Putamen (tissue), 1 donor: ENCODE measurements at places on chromosomes 5 and 9.
A peak's percentile ranks its signal among the peaks of the same experiment; 100 is the strongest.

- DNase-seq = peak; percentile 17
Measured at GRCh38 chr9:71692337-71692736, 76.0 kb downstream of the CEMIP2 start.

DNA sequence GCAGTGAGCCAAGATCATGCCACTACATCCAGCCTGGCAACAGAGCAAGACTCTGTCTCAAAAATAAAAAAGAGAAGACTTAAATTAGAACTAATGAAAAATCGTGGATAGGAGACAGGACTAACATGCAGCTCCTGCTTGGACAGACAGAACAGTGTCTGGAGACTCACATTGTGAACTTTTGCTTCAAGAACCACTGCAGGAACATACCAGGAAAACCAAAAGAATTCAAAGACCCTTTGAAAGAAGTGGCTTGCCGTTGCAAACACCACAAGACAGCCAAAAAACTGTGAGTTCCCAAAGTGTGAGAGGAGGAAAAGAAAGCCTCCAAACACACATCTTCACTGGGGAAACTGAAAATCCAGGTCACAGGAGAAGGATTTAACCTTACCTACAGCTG is 48.8 kb upstream of the SNAPC3 start:
- DNase-seq = no peak

DNA sequence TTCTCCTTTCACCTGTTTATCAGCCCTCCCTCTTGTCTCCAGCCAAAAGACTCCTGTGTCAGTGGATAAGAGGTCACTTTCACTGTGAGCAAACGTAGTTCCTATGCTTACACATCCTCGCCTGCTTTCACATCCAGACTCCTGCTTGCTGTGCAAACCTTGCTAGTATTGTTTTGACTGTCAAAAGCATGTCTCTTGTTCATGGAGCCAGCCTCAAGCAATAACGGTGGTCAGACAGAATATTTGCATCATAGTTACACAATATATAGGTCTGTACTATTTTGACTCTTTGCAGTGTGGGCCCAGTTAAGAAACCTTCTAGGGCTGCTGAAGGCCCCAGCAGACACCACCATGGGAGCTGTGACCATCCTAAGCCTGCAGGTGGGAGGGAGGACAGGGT is 420.0 kb downstream of the SEMA5A start:
- DNase-seq = no peak

DNA sequence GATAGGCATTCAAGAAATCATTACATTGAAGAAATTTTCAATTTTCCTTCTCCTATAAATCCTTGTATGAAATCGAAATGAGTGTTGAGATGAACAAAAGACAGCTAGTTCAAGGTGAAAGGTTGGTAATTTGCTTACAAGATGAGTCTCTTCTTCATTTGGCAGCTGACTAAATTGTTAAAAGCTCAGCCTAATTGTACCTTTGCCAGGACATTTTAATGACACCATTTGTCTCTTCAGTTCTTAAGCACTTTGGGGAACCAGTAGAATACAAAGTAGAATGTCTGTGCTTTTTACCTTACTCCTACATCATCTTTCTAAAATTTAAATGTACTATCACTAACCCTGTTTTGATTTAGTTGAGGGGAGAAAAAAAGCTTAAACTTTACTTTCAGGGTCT is 59.4 kb downstream of the GRAMD2B start:
- DNase-seq = no peak

DNA sequence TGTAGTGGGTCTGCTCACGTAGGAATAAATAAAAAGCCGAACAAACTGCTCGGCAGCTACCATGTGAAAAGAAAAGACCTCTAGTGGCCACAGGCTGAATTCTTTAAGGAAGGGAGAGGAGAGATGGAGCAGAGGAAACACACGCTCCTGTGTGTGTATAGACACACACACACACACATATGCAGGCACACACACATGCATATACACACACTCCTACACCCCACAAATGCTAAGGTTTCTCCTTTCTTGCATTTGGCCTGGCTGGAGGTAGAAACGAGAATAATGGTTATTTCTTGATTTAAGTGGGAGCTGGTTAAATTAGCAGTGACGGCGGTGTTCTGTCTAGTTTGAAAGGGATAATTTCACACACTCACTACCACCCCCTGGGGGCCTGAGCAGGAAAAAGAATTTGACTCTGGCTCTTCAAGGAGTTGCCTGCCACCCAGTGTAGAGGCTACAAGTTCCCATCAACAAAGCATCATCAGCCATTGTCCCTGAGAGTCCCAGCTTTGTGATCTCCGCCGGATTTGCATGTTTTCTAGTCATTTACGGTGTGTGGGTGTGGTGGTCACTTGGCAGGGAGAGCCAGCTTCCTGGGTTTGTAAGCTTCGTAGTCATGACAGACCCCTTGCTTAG is at the start of gene INSYN2B:
INSYN2B (minus strand) TSS at position 78 of the 636 bp plus-strand sequence. CDS start 96,597 bp downstream, outside the sequence.
- peak; percentile 93 for DNase-seq

DNA sequence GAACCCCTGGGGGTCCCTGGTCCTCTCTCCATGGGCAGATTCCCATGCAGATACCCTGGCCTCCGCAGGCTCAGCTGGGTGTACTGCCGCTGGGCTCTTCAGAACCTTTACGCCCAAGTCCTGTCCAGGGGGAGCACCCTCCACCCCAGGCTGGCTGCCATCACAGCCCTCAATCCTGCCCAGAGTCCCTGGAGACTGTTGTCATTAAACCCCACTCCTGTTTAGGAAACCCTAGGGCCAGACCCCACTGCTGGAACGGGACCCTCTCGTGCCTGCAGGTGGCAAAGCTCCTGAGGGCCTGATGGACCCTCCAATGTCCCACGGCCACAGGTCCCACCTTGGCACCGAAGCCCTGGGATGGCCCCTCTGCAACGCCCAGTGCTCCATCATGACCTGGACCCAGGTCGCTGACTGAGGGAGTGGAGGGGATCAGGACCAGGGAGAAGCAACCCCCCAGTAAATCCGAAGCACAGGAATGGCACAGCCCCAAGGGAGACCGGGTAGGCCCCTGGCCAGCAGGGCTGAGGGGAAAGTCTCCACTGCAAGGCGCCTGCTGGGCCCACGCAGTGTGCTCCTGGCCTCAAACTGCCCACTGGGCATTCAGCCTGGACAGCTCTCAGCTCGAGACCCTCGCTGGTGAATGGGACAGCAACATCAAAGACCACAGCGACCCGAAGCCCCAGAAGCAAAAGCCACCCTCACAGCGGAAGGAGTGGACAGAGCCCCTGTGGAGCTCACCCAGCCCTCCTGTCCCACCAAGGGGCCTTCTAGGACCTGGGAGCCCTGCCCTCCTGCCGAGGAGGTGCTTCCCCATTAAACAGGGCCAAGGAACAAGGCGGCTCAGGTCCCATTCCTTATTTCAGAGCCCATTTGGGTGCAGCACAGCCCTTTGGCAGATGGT is 8.3 kb downstream of the ZDHHC11B start:
- no peak for DNase-seq

DNA sequence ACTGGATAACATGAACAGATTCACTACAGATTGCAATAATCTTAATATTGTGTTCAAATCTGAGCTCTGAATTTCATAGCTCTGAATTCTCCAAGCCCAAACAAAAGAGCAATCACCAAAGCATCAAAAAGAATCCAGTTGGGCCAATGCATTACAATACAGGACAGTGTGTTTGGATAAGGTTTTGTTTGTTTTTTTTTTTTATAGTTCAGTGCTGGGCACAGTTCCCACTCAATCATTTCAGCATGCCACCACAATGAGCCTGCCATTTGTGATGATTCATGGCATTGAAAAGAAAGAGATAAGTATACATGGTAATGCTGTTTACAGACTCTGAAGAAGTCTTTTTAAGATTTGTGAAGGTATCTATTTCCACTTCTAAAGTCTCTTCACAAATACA is 1.7 kb upstream of the HTR1A start:
- no peak for DNase-seq

DNA sequence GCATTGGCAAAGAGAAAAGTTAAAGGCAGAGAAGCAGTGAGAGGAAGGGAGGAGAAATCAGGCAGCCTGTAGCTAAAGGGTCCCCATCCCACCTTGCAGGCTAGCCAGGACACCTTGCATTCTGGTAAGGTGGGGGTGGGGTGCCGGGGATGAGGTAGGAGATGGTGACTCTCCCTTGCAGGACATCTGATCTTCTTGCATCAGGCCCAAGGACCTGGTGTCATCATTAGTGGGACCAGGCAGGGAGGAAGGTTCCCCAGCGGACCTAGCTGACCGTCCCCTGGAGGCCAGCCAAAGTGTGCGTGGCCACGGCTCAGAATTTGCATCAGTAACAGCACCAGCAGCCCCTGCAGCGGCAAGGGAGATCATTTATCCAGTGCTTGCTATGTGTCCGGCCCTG is 21.7 kb upstream of the CYSTM1 start:
- no peak for DNase-seq

DNA sequence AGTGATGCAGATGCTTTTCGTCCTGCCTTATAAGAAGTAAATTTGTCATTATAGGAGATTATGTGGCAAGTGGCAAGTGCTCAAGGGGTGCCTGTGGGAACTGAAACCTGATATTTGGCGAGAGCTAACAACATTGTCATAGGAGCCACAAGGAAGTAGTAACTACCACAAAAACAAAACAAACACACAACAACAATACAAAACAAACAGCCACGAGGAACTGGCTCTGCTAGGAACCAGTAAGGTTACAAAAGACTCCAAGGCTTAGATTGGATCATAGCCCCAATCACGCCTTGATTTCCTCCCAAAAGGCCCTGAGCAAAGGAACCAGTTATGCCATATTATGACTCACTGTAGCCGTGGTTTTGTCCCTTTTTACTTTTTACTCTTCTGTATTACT is 1045.2 kb downstream of the CDH12 start:
- DNase-seq = no peak

DNA sequence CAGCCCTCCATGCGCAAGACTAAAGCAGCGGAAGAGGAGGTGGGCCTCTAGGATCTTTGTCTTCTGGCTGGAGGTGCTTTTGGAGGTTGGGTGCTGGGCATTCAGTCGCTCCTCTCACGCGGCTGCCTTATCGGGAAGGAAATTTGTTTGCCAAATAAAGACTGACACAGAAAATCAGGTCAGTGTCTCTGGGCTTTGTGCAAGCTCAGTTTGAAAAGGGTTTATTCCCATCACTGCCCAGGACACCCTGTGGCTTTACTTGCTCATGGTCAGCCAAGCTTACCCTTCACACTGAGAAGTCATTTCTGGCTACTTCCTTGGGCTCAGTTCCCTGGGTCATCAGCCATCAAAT is 10.5 kb downstream of the SLC2A8 start:
- DNase-seq = no peak

- no peak for DNase-seq
Measured at GRCh38 chr5:23318960-23319359, 188.4 kb upstream of the PRDM9 start.

GRCh38 chr5:59428391-59428790 is 465.1 kb downstream of the PDE4D start:
- DNase-seq = no peak

GRCh38 chr9:34690983-34691935 is at the start of gene CCL19:
TSS of gene CCL19 (minus strand) at chr9:34691276. CDS start at chr9:34691139, 137 bp downstream.
- no peak for DNase-seq

GRCh38 chr9:134899818-134900217 is 17.9 kb downstream of the FCN1 start:
- no peak for DNase-seq

GRCh38 chr5:78925129-78925876 is 59.8 kb downstream of the ARSB start:
- DNase-seq = no peak

GRCh38 chr9:125759764-125760129 is 12.6 kb downstream of the PBX3 start:
- DNase-seq = peak; percentile 77

GRCh38 chr5:66769030-66769733 is 173.0 kb downstream of the MAST4 start:
- DNase-seq = no peak

- DNase-seq = no peak
Measured at GRCh38 chr5:60830581-60831127, 13.4 kb downstream of the ELOVL7 start.

DNA sequence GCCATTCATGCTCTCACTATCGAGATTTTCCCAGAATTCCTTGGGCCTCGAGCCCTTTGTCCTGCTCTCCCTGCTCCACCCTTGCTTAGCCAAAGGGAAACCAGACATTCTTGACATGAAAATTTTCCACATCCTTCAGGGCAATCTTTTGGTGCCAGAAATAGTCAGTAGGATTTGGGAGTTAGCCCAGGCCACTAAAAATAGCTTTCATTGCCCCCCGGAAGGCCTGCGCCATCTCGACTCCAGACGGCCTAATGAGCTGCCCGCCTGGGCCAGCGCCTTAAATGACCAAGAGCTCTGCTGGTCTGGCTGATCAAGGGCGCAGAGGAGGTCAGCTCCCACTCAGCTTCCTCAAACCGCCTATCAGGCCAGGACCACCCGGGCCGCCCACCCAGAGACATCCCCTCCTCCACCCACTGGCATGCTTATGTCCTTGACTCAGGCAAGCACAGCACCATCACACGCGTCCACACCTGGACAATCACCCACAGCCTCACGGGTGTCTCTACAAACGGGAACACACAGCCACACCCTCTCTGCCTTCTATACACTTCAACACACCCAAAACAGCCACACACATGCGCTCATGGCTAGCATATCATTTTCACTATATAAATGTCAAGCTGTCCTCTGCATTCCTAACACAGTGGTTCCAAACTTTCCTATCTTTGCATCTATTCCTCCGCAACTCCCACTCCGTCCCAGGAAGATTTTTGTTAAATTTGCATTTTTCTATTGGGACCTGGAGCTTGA is 20.9 kb downstream of the DUSP1 start:
- no peak for DNase-seq

DNA sequence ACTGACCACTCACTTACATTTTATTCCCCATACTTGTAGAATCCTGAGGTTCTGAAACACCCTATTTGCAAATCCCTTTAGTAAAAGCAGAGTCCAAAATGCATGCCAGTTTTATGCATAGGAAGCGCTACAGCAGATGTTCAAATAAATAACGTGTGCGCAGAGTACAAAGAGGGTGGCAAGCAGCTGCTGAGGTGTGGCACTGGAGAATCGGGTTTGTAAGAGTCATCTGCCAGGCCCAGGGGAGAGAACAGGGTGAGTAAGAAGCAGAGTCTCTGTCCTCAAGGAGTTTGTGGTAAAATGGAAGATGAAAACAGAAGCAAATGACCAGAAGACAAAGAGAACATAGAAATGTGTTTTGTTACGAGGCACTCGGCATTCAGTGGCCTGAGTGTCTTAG is 288.8 kb downstream of the GLIS3 start:
- DNase-seq = no peak

DNA sequence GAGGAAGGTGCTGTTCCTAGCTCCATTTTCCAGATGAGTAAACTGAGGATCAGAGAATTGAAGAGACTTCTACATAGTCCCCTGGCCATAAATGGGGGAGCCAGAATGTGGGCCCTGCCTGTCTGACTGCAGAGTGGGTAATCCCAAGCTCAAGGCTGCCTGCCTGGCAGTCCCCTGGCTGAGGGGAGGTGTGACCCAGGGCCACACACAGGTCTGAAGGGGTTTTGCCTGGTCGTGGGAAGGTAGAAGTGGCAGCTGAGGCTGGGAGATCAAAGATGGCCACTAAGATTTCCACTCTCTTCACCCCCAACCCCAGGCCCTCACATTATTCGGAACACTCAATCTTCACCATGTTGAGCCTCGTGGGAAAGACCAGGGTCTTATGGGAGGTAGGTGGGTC is 176.3 kb downstream of the MACROH2A1 start:
- no peak for DNase-seq

GRCh38 chr9:17994695-17995425 is 416.0 kb downstream of the SH3GL2 start:
- DNase-seq = no peak
